Right lung (tissue), 10 donors: ENCODE measurements at places on chromosomes 3 and 15. TPM values are rescaled to one million over a fixed set of nuclear protein-coding genes. Genes with fewer than 3 reads are reported as not detected.

GRCh38 chr15:61393949-61394348 is 164.8 kb upstream of the RORA start:
- DNase-seq: peak; percentile 55

GRCh38 chr3:171829841-171830517 is 13.2 kb upstream of the TMEM212 start:
- peak; percentile 47 for DNase-seq

DNA sequence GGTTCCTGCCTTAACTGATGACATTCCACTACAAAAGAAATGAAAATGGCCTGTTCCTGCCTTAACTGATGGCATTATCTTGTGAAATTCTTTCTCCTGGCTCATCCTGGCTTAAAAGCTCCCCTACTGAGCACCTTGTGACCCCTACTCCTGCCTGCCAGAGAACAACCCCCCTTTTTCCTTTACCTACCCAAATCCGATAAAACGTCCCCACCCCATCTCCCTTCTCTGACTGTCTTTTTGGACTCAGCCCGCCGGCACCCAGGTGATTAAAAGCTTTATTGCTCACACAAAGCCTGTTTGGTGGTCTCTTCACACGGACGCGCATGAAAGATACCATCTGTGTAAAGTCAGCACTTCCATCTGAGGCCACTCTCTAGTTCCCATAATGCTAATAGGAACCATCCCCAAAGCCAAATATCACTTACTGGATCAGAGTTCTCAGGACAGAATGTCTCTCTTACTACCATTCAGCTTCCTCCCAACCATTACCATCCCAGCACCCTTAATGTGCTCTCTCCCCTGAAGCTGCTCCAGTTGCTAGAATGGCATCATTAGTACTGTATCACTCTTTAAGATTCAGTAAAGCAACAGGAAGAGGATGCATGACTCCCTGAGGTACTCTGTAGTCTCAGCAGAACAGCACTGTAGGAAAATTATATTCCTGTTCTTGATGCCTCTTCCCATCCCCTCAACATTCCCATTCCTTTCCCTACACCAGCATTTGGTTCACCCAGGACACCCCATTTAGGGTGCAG is 2.3 kb upstream of the HRG start:
- DNase-seq: no peak

- DNase-seq: no peak
These were observed 149.7 kb upstream of the FRMD4B start for GRCh38 chr3:69535613-69536012.

GRCh38 chr3:194573680-194574437 is 59.4 kb downstream of the TMEM44 start:
- no peak for DNase-seq

Gene MAP3K13
- polyA plus RNA-seq: 47.3 TPM
